ENCODE measurements at places on chromosomes 7 and 10. TPM values are rescaled to one million over a fixed set of nuclear protein-coding genes. Genes with fewer than 3 reads are reported as not detected.

DNA sequence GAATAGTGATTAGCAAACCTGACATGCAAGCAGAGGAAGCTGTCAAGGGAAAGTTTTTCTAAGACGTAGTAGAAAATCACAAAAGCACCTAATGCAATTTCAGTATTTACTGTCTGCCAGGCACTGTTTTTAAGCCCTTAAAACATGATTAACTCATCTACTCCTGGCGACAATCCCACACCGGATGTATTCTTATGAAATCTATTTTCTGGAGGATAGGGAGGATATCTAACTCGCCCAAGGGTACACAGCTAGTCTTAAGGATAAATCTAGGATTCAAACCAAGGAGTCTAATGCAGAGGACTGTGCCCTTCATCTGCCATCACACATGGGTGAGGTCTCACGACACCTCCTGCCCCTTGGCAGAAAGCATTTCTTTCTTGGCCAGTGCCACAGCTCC is 47.8 kb upstream of the FIGNL1 start:
- no peak for DNase-seq

DNA sequence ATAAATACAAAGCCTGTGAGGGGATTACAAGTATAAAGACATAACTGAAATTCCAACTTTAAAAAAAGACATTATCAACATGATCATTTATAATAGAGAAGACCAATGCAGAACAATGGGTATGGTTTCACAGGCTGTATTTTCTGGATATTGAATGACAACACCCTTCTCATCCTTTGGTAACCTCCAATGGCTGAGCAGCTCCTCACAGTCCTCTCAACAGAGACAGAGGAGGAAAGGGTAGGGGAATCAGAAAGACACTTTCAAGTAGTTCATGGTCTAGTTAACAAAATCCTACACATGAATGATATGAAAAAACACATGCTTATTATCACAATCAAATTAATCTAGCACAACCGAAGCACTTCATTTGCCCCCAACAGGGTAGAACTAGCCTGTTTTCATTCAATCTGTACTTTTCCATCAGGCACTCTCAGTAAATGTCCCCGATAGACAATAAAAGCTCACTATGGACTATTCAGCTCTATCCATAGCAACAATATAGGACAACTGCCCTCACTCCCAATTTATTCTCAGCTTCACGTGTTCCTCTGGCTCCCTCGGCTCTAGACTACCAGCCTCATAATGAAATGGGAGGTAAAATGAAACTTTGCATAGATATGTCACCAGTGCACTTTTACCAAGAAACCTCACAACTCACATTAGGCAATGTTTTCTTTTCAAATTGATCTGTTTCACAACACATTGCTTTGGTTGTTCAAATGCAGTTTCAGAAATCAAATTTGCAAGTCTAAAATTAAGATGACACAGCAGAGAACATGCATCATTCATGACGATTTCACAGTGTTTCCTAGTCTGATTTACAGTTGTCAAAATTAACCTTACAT is 211.4 kb downstream of the THSD7A start:
- DNase-seq: no peak

DNA sequence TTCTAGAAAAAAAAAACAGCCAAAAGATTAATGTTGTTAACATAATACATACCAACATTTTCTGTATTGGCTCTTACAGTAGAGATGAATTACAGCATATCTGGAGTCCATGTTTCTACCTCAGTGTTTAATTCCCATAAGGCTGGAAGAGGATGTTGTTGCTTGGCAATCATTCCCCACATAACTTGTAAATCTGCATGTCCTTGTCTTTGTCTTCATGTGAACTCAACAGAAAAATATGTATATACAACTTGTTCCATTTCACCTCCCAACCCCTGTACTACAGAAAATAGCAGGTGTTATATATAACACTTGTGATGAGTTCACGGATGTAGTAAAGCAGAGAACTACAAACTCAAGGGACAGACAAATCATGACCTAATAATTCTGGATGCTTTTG is 160.9 kb upstream of the SEMA3C start:
- no peak for DNase-seq

- DNase-seq: no peak
These were observed 47.0 kb downstream of the KCNMA1 start for GRCh38 chr10:77590344-77591237.

DNA sequence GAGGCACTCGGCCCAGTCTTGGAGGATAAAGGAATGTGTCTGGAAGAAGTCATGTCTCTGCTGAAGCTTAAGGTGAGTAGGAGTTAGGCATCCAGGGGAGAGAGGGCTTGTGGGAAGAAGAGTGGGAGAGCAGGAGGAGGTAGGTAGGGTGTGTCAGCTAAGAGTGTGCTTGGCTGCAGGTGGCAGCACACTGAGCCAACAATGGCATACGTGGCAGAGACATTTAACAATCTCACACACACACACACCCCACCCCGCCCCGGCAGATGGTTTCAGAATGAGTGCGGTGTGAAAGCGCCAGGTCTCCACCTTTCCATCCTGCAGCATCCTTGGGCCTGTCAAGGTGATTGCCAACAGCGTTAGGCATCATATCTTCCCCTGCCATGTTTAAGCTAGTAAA is 11.2 kb upstream of the ARPC1A start:
- DNase-seq: no peak

DNA sequence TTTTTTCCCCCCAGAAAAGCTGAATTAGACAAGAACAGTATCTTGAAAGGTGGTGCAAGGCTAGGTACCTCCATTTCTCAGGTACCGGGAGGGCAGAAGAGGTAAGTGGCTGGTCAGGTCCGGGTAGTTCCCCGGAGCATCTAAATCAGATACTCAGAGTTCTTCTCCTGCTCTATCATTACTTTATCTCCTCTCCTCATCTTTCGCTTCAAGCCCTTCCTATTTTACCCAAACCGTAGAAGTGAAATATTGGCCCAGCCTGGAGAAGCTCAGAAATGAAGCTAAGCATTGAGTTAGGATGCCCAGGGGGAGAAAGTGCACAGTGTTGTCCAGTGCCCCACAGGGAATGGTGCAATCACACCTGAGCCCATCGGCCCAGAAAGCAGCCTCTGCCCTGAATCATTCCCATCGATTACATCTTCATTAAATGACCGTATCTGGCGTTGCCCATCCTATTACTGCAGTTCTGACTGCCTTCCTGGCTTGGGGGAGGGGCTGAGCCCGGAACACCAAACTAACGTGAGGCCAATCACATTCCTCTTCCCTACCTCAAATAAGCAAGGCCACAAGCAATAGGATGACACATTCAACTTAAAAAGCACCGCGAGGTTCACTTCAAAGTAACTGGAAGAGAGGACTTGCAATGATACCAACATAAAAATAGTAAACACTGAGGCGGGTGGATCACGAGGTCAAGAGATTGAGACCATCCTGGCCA is 116.5 kb downstream of the PRPF18 start:
- DNase-seq: no peak

- no peak for DNase-seq
These were observed 216.3 kb upstream of the NRP1 start for GRCh38 chr10:33550811-33551210.

DNA sequence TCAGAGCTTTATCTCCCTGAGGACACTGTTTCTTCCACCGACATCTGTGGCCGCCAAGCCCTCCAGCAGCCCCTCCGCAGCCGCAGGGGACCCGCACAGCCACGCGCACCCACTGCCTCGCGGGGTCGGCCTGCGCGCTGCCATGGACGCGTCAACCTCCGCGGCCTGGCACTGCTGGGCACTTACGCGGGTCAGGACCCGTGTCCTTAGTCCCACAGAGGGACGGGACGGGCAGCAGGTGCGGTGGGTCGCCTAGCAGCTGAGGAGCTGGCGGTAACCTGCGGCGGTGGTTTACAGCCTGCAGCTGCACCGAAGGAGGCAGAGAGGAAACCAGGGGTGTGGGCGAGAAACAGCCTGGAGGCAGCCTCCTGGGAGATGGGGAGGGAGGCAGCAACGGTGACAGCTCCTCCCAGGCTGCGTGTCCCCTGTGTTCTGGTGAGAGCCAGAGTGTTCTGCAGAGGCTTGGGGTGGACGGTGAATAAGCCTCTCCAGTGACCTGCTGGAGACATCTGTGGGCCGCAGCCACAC is 61.3 kb downstream of the SEC61G start:
- DNase-seq: no peak

DNA sequence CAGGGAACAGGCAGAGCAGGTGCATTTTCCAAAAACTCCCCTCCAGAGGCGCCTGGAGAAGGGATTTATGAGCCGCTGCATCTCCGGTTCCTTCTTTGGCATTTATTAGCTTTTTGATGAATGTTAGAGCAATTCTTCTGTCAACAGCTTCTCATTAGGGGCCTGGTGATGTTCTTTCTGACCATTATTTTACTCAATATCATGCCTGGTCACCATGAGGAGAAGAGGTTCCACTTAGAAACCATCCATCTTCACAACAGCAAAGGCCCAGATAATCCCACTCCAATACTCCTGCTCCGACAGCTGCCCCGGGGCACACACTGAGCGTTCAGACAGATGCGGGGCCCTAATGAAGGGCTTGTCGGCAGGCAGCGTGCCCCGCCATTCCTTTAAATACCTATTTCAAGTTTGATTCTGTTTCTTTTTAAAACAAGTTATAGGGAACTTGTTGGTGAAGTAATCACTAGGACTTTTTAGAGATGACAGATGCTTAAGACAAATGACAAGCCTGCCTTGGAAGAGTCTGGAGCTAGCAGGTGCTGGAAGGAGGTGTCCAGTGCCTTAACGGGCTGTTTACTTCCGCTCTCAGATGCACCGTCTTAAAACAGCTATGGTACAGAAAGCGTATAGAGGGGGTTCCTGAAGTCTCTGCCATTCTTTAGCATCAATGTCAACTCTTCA is 31.7 kb downstream of the ECHDC3 start:
- no peak for DNase-seq

DNA sequence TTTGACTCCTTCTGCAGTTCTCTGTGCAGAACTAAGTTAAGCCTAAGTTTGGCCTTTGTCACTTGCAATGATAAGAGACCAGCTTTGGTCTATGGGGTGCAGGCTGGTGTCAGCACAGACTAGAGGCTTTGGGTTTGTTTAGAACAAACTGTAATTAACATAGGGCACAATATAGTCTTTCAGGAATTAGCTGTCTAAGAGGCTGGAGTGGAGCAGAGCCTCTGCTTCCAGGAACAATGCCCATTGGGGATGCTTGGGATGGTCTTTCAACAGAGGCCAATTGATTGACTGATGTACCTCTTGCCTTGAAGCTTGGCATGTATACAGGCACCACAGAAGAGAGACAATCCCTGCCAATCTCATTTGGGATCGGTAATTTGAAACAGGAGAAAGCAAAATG is 4.7 kb downstream of the SUFU start:
- no peak for DNase-seq

DNA sequence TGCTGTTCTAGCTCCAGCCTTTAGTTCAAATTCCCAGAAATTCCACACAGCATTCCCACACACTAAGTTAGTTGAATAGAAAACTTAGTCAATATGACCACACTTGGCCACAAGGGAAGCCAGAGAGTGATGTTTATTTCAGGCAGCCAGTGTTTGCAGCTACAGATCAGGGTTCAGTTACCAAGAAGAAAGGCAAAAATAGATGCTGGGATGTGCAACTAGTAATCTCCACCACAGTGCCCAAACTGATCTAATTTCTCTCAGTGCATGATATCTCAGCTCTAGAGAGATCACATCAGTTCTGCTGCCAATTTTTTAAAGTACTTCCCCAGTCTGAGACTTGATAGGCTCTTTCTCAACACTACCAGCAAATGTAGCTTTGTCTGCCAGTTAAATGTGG is 17.6 kb downstream of the SLF2 start:
- no peak for DNase-seq

DNA sequence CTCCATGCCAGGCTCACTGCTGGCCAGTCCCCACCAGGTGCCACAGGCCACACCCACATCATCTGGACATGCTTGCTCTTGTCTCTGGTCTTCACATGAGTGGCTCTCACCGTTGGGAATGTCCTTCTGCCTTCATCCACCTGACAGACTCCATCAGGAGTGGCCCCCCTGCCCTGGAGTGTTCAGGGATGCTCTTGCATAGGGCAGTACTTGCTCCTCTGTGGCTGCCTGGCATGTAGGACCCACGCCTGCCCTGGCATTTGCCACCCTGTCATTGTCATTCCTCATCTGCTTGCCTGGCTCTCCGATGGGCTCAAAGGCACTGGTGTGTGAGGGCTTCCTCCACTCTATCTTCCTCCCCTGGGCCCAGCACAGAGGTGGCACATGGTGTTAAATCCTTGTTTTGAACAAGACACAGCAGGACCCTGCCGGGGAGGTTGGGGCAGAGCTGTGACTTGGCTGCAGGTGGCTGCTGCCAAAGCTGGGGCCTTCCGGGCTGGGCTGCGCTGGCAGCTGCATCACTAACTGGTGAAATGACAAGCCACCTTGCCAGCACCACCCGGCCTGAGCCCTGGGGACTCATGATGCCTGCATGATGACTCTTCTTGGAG is 1.8 kb downstream of the SH2D4B start:
- DNase-seq: no peak

- DNase-seq: no peak
These were observed 116.6 kb downstream of the EGFR start for GRCh38 chr7:55135462-55135861.

- DNase-seq: no peak
These were observed 7.1 kb downstream of the CDC14C start for GRCh38 chr7:48931481-48931880.

DNA sequence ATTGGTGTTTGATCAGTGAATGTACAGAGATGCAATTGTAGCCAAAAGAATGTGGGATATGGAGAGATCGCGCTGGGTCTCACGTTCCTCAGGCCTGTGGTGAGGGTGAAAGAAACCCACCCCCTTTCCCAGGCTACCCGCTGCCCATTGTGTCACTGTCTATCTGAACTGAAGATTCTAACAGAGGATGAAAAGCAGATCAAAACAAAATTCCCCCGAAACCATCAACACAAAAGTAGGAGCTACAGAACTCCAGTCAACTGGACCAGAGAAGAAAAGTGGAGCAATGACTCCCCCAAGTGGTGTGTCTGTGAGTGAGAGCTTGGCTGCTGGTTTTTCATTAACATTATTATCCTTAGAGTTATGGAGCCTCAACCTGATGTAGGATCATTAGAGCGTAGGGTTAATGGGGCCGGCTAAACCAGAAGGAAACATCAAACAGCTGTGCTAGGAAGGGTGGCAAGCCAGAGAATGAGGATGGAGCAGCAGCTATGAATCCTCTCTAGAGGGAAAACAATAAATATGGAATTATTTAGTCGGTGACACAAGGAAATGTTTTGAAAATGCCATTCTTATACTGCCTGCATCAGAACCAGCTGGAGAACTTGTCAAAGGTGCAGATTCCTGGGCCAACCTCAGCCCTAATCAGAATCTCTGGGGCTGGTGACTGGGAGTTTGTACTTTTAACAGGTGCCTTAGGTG is 38.3 kb downstream of the AKR1B1 start:
- DNase-seq: no peak

The HOXA6 gene
- total RNA-seq: not detected

The GRM8 gene
- 0.22 TPM for total RNA-seq

The UCN3 gene
- not detected for total RNA-seq

The SMARCD3 gene
- 110 TPM for total RNA-seq

The TMEM176A gene
- 31.1 TPM for total RNA-seq

The TACC2 gene
- total RNA-seq: 341 TPM

The KLF14 gene
- total RNA-seq: 0.08 TPM

The C10orf62 gene
- total RNA-seq: 0.97 TPM

The OLAH gene
- total RNA-seq: 0.35 TPM
